Fibroblast of skin of scalp (primary cell): ENCODE measurements at places on chromosomes 7 and 10.

DNA sequence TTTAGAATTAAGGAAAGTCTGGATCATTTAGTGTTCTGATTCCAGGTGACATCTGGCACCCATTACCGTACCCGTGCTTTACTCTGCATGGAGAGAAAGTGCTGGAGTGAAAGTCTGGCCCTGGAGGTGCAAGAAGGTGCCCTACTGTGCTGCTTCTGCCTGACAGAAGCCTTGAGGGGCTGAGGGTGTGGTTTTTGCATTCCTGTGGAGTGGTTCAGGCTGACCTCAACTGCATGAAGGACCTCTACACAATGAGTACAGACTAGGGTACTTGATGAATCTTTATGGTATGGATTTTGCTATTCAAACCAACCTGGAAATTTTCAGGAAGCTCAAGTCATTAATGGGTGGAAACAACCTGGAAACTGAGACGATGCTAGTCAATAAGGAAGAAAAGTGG lies 45.1 kb upstream of the GSAP start:
- no peak for DNase-seq

- no peak for DNase-seq
Measured at GRCh38 chr10:125557311-125557710, 125.7 kb downstream of the TEX36 start.

DNA sequence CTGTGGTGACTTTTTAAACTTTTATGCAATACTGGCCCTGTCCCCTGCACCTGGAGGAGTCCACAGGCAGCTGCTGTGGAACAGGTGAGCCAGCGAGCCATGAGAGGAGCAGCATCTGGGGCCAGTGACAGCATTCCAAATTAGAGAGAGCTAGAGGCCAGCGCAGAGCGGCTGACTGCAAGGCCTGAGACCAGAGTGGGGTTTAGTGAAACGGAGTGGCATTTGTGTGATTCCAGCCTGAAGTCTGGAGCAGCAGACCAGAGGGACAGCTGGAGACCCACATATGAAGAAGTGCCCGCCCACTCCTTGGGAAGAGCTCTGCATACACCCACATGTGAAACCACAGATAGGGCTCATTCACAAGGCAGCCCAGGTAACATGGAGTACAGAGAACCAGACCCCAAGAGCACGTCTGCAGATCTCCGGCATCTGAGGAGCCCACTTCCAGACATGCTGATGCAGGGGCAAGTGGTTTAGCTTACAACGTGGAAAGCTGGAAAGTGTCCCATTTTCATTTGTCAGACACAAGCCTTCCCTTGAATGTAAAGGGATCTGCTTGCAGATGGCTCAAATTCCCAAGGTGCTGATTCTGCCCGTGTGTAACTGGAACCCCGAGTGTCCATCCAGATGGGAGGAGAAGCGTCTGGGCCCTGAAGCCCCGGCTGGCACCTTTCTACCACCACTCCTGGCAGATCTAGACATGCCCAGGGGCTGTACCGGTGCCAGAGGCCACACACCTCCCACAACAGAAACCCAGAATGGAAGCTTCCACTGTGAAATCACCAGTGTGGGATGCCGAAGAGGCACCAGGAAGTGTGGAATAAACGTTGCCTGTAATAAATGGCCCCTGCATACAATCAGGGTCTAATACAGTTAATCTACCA lies 256.0 kb upstream of the TCERG1L start:
- DNase-seq = no peak

DNA sequence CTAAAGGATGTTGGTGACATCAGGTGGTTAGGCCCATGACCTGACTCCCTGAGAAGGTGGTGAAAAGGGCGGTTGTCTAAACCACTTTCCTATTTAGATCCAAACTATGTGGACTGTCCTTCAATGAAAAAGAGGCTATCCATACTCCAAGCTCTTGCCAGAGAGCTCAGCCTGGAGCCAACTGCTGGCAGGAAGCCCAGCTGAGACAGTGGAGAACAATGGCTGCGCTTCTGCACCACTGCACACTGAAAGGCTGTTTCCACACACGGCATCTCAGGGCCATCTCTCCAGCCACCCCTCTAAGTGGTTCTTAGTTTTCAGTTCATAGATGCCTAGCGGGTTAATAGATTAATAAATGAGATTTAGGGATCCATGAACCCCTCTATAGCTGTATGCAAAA lies 488.8 kb upstream of the ZMIZ1 start:
- peak; percentile 21 for DNase-seq

DNA sequence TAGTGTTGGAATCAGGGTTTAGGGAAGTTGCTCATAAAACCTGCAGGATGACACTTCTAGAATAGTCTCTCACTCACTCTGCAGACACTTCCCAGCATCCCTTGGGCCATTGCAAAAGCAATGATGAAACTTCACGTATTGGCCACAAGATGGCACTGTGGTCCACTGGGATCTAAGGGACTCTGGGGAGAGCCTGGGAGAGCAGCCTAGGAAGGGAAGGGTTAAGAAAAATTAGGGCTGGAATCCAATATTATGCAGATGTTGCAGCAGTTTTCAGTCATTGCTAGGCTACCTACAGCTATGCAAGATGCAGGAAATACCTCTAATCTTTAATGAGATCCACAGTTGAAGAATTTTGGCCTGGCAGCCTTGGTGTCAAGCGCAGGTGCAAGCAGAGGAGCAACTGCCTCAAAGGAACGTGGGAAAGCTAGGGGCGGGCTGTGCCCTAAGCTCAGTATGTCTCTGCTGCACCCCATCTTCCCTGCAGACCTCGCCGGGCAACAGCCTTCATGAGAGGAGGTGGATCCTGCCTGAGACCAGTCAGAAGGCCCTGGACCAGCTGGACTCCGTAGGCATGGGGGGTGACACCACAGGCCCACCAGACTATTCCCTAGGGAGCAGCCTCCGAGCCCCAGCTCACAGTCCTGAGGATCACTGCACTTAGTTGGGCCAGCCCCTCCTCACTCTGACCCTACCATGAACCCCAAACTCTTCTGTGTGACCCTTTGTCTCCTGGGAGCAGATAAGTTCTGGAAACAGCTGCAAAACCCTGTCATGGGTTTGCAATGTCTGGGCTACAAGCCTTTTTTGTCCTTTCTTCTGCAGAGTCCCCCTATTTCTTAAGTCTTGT lies 127.9 kb upstream of the PRSS58 start:
- DNase-seq = peak; percentile 80

DNA sequence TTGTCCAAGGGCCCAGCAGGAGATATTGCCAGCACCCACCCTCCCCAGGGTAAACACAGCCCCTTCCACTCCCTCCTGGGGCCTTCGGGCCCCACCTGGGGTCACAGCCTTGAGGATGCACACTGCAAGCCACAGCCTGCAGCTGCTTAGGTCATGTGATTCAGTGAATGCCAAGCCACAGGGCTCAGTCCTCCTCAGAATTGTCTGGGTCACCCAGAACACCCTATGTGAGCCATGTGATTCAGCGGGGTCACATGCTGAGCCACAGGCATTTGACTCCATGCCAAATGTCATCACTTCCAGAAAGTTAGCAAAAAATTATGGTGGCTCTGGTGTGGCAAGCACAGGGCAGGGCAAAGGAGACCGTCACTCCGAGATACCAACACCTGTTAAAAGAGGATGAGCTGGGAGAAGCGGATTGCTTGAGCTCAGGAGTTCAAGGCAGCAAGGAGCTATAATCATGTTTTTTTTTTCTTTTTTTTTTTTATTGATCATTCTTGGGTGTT lies 17.2 kb upstream of the PSAP start:
- peak; percentile 77 for DNase-seq

GRCh38 chr7:78232806-78233205 lies 434.2 kb downstream of the PHTF2 start:
- DNase-seq = peak; percentile 68

DNA sequence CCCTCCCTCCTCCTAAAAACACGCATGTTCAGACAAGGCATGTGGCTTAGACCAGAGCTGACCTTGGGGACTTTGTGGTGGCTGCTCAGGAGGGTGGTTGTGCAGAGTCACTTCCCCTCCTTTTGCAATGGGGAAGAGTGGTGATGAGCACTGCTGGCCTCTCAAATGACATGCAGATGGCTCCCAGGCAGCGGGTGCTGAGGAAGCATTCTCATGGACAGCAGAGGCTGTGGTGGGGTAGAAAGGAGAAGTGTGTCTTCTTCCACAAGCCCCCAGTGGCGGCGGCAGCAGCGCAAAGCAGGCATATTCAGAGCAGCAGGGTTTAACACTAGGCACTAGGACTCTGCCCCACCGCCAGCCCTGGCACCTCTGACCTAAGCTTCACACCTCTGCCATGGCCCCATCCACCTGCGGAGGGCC lies 105.9 kb upstream of the ANLN start:
- DNase-seq = peak; percentile 33

- no peak for DNase-seq
Measured at GRCh38 chr10:77188521-77188920, 449.1 kb downstream of the KCNMA1 start.

DNA sequence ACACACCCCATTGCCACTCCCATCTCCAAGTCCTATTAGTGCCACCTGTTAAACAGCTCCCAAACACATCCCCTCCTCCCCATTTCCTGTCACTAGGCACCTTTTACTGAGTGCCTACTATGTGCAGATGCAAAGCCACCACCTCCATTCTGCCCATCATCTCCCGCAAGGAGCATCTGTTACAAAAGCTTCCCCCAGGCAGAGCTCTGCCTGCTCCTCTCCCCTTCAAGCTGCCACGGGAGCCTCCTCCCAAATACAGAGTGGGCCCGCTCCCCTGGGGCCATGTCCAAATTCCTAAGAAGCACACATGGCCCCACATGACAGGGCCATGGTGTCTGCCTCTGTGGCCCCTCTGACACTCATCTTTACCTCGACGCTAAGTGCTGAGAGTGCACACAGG lies 149.7 kb downstream of the OAT start:
- no peak for DNase-seq

- peak; percentile 38 for DNase-seq
Measured at GRCh38 chr10:28722065-28722803, 44.9 kb downstream of the BAMBI start.

GRCh38 chr10:31070025-31070424 lies 38.4 kb upstream of the ZNF438 start:
- DNase-seq = no peak

DNA sequence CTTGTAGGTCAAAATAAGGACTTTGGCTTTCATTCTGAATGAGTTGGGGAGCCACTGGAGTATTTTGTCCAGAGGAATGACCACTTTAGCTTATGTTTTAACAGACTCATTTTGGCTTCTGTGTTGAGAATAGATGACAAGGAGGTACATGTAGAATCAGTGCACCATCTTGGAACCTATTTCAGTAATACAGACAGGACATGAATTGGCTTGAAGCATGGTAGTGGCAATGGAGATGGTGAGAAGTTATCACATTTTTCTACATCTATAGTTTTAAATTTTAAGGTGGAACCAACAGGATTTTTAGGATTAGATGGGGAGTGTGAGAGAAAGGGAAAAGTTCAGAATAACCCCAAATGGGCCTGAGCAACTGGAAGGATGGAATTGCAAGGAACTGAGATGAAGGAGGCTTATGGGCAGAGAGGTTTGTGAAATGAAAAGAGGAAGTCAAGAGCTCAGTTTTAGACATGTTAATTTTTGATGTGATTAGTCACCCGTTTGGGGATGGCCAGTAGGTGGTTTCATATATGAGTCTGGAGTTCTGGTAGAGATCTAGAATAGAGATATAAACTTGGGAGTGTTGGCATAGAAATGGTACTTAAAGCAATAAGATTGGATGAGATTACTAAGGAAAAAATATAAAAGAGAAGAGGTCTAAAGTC lies 89.2 kb upstream of the JAZF1 start:
- DNase-seq = no peak

GRCh38 chr7:31228957-31229356 lies 111.6 kb downstream of the NEUROD6 start:
- no peak for DNase-seq

DNA sequence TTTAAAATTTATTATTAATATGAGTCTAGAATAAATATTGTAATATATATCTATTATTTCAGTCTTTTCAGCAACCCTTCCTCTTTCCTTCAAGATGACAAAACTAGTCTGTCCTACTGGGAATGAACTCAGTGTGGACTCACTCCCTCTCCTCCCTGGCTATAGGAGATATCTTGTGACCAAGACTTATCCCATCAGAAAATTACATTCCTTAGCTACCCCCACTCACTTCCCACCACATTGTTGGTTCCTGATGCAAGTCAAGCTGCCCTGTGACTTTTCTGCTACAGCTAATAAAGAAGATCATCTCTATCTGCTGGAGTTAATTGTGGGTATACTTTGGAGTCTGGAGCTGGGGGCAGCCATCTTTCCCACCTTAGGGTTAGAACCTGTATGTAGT lies 28.0 kb upstream of the MCU start:
- no peak for DNase-seq

GRCh38 chr7:68684996-68685395 lies 913.3 kb upstream of the AUTS2 start:
- DNase-seq = no peak

- DNase-seq = no peak
Measured at GRCh38 chr7:63899691-63900393, 98.8 kb upstream of the ZNF722 start.

GRCh38 chr7:23373151-23374004 lies 74.2 kb downstream of the MALSU1 start:
- no peak for DNase-seq

- no peak for DNase-seq
Measured at GRCh38 chr7:24899905-24900304, 80.1 kb downstream of the OSBPL3 start.

DNA sequence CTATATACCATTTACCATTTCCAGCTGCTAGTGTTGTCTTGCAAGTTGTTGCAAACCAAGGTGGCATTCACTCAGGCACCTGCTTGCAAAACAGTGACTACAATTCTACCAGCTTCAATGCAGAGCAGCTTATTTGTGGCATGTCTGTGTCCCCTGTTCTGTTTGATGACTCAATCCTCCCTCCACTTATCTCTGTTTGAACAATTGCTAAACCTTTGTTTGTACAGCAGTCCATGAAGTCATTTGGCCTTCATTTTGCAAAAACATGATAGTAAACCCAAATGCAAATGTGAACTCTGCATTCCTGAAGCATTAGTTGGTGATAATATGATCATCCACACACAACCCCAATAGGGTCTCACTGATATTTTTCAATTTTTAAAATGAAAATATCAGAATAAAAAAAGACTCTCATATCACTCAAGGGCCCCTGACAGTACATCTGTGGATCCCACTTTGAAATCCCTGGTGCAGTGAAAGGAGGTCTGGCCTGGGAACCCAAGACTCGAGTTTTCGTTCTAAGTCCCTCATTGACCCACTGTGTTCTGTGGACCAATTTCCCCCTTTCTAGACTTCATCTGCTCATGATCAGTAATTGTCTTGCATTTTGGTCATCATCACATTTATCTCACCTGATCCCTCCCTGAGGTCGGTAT lies 425.4 kb downstream of the RPS24 start:
- peak; percentile 50 for DNase-seq

- no peak for DNase-seq
Measured at GRCh38 chr10:59910867-59911266, 4.5 kb upstream of the CCDC6 start.

- no peak for DNase-seq
Measured at GRCh38 chr7:80515298-80515697, 3.4 kb upstream of the GNAT3 start.

- peak; percentile 27 for DNase-seq
Measured at GRCh38 chr7:66952343-66953043, 31.5 kb downstream of the TMEM248 start.

DNA sequence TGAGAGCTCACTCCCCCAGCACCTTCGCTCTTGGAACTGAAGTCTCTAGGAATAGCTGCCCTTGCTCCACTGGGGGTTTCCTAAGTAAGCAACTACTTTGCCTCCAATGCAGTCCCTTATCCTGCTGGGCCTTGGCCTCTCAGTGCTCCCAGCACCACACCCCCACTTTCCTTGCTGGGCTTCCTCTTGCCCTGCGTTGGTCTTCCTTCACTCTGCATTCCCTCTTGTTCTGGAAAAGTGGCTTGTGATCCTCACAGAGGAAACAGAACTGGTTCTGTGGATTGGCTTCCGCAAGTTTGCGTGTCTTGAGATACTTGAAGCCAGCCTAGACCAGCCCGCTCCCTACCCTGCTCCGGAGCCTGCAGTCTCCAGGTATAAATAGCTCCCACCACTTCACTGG lies 6.4 kb downstream of the NKX2-3 start:
- DNase-seq = no peak
